ENCODE measurements at places on chromosomes 6 and 20. TPM values are rescaled to one million over a fixed set of nuclear protein-coding genes. Genes with fewer than 3 reads are reported as not detected.

TRIM39 gene
- 6.6 TPM for total RNA-seq

PRSS35 gene
- total RNA-seq: 1.6 TPM

UTRN gene
- 172 TPM for total RNA-seq

RIPOR3 gene
- 0.13 TPM for total RNA-seq

PRND gene
- total RNA-seq: under 0.01 TPM

SUMO4 gene
- 1.3 TPM for total RNA-seq

MATN4 gene
- not detected for total RNA-seq

MEP1A gene
- not detected for total RNA-seq

THBD gene
- total RNA-seq: 293 TPM

CST2 gene
- 10.8 TPM for total RNA-seq
